ENCODE measurements at places on chromosomes 6 and 20.

DNA sequence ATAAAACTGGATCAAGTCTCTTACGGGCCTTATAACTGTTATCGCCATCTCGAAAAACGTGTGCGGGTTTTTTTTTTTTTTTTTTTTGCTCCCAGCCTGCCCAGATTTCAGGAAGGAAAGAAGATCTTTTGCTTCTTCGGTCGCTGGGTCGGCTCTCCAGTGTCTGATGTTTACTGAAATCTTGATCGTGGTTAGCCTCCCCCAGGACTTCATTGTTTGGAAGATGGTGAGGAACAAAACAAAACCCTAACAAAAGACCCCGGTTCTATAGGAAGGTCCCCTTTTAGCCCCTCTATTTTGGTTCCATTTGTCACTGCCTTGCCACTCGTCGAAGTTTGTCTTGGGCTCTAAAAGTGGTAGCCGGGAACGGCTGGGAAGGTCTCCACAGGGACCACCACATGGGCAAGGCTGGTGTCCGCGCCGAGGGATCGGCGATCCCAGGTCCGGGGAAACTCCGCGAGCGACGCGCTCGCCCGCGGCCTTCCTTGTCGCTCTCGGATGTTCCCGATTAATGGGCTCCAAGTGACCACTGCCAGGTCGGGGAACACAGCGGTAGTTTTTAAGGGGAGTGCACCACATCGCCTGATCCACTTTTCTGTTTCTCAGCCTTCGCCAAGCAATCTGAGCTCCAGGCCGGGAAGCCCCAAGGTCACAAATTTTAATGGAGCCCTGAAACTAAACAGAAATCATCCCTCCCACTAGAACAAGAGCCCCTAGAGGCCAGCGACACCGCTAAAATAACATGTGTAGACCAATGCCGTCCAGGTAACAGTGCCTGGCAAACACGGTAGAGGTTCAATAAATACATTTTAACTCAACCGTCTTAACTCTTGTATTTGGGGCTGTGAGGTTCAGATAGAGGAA is 27.0 kb downstream of the TRIM27 start:
- DNase-seq: peak; percentile 15

DNA sequence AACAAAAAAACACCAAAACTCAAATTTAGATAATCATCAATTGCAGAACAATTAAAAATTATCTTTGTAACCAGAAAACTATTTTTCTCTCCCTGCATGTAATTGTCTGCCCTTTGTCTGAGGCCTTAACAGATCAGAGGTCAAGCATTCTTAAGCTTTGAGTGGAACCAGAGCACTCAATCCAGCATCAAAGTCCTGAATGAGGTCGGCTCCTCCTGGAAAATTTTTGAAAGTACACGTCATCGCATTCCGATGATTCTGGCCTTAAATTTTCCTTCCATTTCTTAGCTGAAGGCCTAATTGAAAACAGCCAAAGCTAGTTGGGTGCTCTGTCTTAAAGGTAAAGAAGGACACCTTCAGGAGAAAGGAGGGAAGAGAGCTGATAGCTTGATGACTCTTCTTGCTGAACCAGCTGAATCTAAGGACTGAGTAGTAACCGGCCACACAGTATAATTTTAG is 510.2 kb upstream of the SULF2 start:
- DNase-seq: no peak

DNA sequence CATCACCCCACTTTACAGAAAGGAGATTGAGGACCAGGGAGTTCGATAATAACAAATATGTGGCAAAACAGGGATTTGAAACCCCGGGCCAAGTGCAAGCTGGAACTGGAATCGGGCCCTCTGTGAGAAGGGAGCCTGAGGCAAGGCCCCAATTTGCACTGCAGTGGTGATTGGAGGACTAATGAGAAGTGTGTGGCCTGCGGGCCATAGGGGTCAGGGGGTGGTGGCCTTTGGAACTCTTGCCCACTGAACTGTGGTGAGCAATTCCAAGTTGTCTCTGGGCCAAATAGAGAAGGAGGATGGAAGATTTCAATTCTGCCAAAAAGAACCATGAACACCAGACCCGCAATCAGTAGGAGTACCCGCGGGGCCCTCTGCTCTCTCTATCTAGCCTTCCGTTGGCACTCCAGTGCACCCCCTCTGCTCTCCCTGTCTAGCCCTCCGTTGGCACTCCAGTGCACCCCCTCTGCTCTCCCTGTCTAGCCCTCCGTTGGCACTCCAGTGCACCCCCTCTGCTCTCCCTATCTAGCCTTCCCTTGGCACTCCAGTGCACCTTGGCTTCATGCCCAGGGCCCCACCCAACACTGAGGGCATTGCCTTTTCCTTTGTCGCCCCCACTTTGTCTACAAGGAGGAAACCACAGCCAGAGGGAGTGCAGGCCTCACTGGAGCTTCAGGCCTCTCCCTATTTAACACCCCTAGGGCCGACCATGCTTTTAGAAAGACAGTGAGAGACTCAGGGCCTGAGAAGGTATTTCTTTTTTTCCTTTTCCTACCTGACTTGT is 6.0 kb upstream of the PTPRA start:
- DNase-seq: no peak

DNA sequence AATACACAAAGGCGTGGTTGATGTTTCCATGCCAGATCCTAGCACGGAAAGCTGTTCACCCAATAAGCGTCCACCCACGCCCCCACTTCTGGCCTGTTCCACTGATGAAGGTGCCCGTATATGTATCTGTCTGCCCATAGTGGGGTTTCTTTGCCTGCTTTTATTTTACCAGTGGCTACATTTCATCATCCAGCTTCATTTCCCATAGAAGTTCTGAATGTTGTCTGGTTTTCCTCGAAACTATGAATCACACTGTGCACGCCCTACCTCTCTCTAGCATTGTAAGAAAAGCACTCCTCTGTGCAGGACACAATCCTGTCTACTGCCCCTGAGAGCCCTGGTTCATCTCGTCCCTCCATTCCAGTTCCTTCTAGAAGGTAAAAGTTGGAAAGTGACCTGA is 8.8 kb upstream of the CD93 start:
- no peak for DNase-seq

GRCh38 chr20:40955326-40955725 is 73.3 kb upstream of the TOP1 start:
- no peak for DNase-seq

GRCh38 chr6:2744209-2744771 is 6.4 kb downstream of the MYLK4 start:
- DNase-seq: no peak

DNA sequence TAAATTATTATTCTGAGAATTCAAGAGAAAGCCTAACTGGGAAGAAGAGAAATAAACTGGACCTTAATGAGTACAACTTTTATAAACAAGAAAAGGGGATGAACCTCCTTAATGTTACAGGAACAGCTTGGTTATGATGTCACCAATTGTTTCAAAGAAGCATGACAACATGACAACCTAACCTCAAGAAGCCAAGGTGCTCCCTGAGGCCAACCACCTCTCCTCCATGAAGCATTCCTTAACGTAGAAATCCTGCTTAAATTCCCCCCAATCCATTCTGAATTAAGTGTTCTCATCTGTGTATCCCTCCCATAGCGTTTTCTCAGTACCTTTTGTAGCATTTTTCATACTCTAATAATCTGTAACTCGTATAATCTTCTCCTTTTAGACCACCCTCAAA is 1.7 kb downstream of the HBS1L start:
- no peak for DNase-seq

- no peak for DNase-seq
Measured at GRCh38 chr20:16485401-16485800, 87.8 kb downstream of the KIF16B start.

GRCh38 chr6:19805129-19805481 is 32.1 kb upstream of the ID4 start:
- no peak for DNase-seq

DNA sequence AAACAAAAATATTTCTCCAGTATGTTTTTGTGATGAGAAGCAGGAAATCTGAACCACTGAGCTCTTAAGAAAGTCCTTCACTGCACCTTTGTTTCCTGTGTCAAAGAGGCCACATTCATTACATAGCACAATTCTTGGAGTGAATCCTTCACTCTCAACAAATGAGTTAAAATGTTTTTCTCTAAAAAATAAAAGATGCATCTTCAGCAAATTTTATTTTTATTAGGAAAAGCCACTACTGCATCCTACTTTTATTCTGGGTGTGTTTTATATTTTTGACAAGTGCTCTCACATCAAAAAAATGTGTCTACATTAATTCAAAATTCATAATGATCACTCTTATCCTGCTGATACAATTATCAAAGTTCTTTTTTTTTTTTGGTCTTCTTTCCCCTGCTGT is 76.3 kb downstream of the PLCB4 start:
- DNase-seq: no peak

DNA sequence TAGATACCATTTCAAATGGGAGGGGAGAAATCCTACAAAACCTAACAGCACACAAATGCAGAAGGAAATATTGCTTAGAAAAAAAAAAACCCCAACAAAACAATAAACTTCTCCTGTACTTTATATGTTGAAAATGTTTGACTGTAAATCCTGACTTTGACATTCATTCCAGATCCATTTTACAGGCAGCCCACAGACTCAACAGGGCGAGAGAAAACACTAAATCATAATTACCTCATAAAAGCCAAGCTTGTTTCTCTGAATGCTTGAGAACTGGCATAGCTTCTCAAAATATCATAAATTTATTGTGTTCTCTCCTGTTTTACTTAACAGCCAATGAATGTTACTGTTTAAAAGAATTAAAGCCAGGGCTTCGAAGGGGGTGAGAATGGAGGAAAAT is 273.2 kb downstream of the CD83 start:
- DNase-seq: no peak

- peak; percentile 7 for DNase-seq
Measured at GRCh38 chr6:69331886-69332285, 464.9 kb downstream of the LMBRD1 start.

DNA sequence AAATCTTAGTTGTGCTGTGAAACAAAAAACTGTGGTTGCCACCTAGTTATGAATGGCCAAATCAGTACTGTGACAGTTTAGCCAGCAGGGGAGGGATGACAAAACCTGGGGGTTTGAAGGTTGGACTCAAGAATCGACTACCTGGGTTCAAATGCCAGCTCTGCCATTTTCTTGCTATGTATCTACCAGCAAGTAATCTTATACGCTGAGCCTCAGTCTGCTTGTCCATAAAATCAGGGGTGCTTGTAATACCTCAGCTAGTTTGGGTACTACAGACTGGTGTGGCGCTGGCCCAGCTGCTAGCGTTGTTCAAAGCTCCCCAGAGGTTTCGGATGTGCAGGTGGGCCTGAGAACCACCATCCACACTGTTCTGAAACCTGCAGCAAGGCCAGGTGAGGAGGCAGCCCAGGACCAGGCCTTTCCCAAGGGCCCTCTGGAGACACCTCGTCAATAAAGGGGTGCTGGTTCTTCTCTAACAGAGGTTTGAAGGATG is 40.4 kb downstream of the TRAM2 start:
- no peak for DNase-seq

DNA sequence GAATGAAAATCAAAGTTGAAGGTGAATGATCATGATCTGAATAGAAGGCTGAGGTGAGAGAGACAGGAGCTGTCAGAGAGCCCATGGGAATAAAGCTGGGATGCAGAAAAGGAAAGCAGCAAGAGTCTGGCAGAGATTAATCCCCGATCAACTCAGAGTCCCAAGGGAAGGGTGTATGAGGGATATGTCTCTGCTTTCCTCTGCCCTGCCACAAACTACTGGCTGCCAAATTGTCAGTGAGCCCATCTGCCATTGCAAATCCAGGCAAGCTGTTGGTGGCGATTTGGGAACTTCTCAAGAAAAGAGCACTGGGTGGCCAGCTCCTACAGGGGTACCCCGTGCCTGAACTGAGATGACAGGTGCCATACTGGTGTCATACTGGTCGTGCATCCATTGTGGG is 705.5 kb upstream of the MAN1A1 start:
- no peak for DNase-seq

GRCh38 chr6:132041706-132042105 is 90.5 kb upstream of the CCN2 start:
- no peak for DNase-seq

DNA sequence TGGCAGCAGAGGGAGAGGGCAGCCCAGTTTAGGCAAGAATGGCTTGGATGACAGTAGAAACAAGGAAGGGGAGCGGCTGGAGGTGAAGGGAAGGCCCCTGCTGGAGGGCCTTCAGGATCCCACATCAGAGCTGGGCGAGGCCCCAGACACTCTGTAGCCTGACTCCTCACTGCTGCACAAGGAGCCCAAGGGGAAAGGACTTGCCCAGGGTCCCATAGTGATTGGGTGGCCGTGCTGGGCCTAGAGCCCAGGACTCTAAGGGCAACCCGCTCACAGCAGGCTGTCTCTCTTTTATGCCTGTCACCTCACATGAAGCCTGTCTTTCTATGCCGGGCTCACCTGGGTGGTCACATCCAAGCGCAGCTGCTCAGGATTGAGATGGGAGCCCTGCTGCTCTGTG is 9.3 kb downstream of the AARS2 start:
- DNase-seq: no peak

DNA sequence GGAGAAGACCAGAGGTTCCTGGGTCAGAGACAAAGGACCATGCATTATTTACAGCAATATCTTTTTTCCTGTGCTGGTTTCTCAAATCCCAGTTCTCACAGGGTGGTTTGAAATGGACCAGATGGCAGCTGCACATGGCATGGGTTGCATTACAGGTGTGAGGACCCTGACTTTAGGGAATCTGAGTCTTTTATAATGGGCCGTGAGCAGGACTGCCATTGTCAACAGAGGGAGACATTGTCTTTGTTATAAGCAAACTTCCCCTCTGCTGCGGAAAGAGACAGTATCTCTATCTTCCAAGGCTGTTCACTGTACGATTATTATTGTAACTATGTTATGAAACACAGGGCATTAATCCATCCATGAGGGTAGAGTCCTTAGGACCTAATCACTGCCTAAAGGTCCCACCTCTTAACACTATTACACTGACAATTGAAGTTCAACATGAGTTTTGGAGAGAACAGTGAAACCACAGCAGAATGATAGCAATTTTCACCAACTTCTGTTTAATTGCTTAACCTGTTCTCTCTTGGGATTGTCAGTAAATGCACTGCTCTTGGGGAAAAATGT is 156.1 kb upstream of the AGPAT4 start:
- DNase-seq: no peak

DNA sequence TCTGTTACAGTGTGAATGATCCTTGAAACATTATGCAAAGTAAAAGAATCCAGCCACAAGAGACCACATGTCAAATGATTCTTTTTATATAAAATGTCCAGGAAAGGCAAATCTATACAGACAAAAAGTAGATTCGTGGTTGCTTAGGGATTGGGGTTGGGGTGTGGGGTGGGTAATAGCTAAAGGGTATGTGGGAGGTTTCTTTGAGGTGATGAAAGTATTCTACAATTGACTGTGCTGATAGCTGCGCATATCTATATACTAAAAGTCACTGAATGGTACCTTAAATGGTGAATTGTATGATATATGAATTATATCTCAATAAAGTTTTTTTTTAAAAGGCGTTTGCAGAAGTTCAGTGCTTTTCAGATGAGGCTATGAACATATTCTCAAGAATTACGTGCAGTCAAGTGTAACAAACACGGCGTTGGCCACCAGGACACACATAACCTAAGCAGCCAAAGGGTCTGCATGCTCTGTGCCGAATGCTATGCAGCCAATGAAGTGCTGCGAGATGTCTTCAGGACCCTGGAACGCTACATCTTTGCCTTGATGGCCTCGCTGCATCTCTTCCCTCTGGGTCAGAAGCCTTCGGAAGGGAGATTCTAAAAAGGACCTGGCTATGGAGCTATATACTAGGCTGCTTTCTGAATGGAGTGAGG is 96.9 kb downstream of the SCML4 start:
- DNase-seq: no peak
